HS-5 (cell line): ENCODE measurements at places on chromosomes 5 and 9.

DNA sequence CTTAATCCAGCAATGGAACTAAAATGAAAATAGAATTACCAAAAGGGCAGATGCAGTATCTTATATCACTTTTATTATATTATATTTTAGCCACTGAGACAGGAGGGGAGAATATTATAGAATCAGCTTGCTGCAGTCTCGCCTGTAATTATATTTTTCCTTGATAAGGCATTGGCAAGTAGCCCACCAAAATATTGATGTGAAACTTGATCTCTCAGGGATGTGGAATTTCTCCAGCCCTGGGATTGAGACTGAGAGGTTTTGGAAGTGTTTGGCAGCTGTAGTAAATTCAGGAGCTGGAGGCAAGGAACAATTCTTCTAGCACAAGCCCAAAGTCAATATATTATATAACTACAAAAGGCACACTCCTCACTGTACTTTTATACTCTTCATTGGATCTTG lies 142.1 kb upstream of the ADAMTSL1 start:
- DNase-seq: no peak

DNA sequence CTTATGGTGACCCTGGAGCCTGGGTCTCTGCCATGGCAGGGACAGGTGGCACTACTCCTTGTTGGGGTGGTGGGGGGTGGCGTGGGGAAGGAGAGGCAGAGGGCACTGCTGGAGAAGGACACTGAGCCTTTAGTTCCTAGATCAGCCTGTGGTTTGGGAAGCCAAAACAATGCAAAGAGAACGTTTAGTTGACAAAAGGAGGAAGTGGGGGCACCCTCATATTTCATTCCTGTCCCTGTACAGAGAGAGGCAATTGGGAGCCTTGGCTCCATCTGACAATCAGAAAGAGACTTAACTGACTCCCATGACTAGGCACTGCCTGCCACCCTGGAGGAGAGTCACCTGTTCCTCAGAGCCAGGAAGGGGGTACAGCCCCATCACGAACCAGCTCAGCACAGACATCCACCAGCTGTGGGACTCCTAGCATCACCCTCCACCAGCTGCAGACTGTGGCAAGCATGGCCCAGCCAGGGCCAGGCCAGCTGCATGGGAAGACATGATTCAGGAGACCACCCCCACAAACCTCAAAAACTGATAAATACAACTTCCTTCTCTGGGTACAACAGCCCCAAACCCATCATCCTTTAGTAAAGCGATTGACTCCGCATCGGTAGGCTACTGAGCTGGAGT lies 257.5 kb downstream of the HSPA4 start:
- no peak for DNase-seq

DNA sequence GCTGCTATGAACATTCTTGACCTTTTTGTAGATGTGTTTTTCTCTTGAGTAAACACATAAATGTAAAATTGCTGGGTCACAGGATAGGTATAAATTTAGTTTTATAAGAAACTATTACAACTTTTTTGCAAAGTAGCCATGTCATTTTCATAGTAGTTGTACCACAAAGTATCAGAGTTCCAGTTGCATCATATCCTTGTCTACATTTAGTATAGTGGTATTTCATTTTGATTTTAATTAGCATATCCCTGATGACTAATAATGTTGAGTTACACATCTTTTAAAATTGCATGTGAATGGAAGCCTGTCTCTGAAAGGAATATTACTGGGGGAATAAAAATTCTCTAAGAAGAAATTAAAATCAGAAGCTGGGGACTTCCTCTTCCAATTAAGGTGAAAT lies 85.4 kb downstream of the TMEM161B start:
- no peak for DNase-seq

DNA sequence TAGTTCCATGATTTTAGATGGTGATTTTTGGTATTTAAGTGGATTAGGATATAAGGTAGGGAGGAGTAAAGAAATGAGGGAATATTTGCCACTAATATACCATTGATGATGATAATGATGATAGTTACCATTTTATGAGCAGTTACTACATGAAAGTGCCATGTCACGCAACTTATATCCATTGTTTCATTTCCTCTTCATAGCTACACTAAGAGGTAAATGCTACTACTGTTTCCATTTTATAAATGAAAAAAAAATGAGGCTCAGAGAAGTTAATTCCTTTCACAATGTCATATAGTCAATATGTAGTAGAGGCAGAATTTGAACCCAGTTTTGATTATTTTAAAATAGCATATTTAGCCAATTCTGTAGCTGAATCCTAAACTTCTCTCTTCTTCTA lies 112.2 kb upstream of the ADRA1B start:
- DNase-seq: no peak

- no peak for DNase-seq
These were observed 225.4 kb downstream of the SYK start for GRCh38 chr9:91027005-91027404.

DNA sequence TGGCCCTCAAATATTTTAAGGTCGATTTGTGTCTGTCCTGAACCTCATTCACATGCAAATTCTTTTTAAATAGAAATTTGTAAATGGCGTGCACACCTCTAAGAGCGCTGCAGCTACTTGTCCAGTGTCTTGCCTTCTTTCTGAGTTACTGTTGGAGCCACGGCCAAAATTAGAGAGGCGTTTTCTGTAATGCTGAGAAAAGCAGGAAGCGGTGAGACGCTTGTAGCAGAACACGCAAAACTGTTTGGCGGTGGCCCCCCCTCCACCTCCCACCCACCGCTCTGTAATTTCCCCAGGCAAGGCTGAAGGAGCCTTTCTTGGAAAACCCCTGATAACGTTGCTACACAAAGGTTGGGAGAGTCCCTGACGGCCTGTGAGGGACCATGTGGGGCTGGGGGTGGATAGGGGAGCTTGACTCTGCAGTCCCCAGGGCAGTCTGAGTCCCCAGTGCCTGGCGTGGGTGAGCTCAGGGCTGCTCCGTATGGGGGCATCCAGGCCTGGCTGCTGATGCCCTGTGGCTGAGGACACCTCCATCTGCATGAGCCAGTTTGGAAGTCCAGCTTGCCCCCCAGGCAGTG lies 96.5 kb downstream of the GADD45G start:
- no peak for DNase-seq

- no peak for DNase-seq
These were observed 1012.8 kb downstream of the MAT2B start for GRCh38 chr5:164518067-164518740.

- no peak for DNase-seq
These were observed 34.5 kb upstream of the MED27 start for GRCh38 chr9:132114102-132114707.

DNA sequence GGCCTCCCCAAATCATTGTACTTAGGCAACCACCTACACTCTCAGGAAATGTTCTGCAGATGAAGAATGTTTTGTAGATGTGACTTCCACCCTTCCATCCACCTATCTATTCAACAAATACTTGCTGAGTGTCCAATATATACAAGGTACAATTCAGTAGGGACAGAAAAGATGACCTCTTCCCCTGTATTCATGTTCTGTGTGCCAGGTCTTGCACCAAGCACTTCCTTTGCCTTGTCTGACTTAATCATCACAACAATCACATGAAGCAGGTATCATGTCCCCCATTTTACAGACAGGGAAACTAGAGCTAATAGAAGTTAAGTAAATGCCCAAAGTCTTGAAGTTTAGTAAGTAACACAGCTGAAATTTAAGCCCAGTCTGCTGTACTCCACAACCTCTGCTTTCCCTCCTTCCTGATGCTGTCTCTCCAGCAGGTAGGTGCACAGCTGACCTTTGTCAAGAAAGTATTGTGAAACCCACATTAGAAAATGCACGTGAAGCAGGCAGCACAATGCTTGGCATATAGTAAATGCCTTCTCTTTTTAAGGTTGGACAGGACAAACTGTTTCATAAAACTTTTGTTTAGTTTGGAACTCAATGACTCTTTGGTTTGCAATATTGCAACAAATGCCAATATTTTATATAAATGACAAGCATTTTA lies 296.5 kb downstream of the DEPDC1B start:
- DNase-seq: no peak

GRCh38 chr9:35791297-35791921 lies at the start of gene NPR2:
TSS of gene NPR2 (plus strand) at chr9:35791591. CDS start at chr9:35792409, 818 bp downstream.
- DNase-seq: no peak

DNA sequence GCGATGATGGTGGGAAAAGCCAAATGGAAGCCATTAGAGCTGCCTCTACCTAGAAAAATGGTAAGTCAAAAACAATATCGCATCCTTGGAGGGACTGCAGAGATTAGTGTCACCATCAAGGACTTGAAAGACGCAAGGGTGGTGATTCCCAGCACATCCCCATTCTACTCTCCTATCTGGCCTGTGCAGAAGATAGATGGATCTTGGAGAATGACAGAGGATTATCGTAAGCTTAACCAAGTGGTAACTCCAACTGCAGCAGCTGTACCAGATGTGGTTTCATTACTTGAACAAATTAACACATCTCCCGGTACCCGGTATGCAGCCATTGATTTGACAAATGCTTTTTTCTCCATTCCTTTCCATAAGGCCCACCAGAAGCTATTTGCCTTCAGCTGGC lies 23.8 kb downstream of the ERP44 start:
- no peak for DNase-seq

GRCh38 chr5:66438087-66438486 lies 158.1 kb upstream of the MAST4 start:
- DNase-seq: no peak

- DNase-seq: no peak
These were observed 515 bp downstream of the LCP2 start for GRCh38 chr5:170296935-170297588.

DNA sequence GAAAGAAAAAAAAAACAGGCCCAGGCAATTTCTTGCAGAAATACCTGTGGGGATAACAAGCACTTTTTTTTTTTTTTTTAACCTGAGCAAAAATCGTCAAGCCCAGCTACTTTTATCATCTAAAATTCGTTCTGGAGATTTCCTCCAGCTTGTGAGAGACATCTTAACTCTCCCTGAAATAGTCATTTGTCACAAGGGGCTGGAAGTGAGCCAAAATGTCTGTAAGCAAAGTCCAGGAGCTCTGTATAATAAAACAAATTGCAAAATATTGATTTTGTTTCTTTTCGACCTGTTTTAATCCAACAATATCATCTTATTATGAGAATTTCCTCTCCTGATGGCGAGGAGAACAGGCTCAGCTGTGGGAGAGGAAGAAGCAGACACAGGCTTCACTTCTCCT lies 168.4 kb downstream of the TTLL11 start:
- no peak for DNase-seq

DNA sequence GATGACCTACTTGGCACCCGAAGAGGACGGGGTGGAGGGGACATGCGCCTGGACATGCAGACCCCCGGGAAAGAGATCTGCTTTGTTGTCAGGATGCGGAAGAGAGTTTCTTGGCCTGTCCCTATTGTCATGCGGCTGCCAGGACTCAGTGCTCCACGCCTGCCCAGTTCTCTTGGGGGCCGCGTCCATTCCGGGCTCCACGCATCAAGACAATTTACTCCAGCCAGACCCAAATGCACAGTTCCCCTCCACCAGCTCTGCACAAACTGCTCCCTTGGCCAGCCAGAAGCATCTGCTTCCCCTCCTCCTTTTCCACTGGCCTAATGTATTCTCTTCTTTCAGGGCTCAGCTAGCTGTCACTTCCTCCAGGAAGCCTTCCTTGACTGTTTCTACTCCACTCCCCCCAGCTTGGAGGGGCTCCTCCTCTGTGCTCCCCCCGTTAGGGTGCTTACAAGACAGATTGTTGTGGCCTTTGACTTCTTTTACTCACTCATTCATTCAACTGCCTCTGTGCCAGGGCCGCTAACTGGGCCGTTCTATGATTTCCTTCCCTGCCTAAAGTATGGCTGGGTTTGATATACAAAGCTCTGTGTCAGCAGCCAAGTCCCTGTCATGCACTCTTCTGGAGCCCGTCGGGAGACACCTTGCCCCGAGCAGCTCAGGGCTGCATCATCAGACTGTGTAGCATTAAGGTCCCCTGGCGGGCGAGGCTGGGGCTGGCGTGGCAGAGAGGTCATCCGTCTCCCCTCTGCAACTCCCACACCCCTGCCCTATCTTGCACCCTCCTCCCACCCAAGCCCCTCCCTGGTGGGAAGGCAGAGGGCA lies 6.6 kb downstream of the FIBCD1 start:
- DNase-seq: no peak

DNA sequence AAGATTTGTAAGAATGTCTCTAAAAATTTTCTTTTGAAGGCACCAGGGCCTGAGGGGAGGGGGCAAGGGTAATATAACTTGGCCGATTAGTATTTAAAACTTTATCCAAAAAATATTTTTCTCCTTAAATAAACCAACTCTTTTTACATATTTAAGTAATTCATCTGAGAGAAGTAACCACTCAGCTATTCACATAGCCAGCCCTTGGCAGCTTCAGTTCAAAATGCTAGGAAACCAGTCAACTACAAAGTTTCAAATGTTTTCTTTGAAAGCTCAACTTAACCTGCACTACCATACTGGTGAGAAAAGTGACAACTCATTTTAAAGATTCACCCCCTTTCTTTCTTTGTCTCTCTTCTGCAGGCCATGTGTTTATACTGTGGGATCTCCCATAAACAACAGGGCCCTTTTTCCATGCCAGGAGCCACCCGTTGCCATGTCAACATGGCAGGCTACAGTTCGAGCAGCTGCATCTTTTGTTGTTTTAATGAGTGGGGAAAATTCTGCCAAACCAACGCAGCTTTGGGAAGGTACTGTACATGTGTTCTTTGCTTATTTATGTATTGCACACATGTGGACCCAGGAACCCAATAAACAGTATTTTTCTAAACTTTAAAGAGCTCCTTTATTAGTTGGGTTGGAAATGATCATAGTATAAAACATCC lies 46.3 kb downstream of the AOPEP start:
- DNase-seq: no peak

DNA sequence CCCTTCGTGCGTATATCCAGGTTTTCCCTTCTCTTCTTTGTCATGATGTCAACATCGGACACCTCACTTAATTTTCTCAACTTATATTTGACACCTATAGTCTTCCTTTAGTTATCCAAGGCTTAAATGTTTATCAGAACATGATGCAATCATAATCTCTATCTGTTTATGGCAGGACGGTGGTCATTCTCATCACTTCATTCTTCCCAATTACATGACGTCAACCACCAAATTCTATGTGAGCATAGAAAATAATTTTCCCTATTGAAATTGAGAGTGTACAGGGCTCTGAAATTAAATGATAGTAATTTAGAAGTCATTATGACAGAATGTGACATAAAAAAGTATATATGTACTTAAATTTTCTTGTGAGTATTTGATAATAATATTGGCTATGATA lies 345.4 kb downstream of the CDH9 start:
- DNase-seq: no peak

DNA sequence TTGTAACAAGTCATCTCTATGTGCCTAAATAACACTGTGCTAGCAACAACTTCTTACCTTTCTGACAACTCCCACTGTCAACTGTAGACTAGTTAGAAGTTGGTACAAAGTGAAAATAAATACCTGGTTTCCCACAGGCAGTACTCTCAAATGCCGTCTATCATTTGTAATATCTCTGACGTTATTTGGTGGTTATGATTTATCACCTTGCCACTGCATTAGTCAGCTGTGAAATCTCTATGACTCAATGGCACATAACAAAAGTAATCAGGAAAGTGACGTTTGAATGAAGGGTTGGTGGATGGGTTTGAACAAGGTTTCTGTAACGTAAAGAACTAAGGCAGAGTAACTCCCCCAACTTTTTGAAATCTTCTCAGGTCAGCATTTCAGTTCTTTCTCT lies 592.3 kb downstream of the MAT2B start:
- peak; percentile 46 for DNase-seq

GRCh38 chr5:124477577-124477976 lies 268.9 kb downstream of the ZNF608 start:
- DNase-seq: no peak

- no peak for DNase-seq
These were observed 71.3 kb downstream of the FRMD3 start for GRCh38 chr9:83466877-83467276.

- DNase-seq: no peak
These were observed 39.6 kb upstream of the TRIM36 start for GRCh38 chr5:115209279-115209678.

GRCh38 chr5:45507178-45507577 lies 189.0 kb downstream of the HCN1 start:
- DNase-seq: no peak
